ENCODE measurements at places on chromosomes 1 and 21. TPM values are rescaled to one million over a fixed set of nuclear protein-coding genes. Genes with fewer than 3 reads are reported as not detected.

GRCh38 chr1:82697965-82698364 is 897.2 kb downstream of the ADGRL2 start:
- no peak for DNase-seq
- no peaks in the 10 kb centered on the region for H3K4me1 ChIP-seq
- H3K4me3 ChIP-seq, result no peak overlapping the region
- H3K36me3 ChIP-seq, result no peaks in the 10 kb centered on the region

SPOCD1 gene
- total RNA-seq, result not detected

DNA sequence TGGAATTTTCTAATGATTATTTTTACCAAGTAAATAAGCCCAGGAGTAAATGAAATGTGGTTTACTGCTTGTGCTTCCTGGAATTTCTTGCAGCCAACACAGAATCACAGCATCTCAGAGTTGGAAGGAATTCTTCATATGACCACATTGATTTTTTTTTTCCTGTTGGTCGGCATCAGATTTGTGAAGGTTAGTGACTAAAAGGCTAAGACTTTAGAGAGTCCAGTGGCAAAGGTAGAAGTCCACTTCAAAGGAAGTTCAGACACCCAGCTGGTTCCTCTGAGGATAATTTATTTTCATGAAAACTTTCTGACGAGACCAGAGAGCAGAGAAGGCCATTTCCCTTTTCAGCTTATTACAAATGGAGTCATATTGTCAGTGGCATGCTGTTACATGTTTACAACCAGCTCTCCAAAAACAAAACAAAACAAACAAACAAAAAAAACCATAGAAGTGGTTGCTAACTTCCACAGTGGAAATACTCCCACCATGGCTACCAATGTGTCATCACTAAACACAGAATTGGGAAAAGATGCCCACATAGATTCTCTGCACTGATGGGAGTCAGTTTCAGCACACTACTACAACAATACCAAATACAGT is 77.2 kb upstream of the CDC42BPA start:
- DNase-seq, result no peak
- H3K27ac ChIP-seq, result no peak overlapping the region
- no peaks in the 10 kb centered on the region for H3K27me3 ChIP-seq
- H3K36me3 ChIP-seq, result no peaks in the 10 kb centered on the region
- no peaks in the 10 kb centered on the region for H3K4me1 ChIP-seq

- no peak for DNase-seq
- no peak overlapping the region for H3K27ac ChIP-seq
Measured at GRCh38 chr1:211648980-211649934, 26.2 kb downstream of the NEK2 start.

DNA sequence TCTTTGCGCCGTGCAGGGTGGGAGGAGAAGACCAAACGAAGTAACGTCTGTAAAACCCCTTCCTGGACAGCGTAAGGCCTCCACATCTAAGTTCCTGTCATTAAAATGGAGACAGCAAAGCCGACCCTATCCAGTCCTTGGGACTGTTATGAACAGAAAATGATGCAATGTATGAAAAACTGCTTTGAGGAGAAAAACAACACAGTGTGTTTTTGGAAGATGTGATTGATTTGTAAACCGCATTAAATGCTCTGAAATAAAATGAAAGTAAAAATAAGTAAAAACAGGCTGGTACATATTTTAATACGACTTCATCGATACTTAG is 827 bp upstream of the URB1 start:
- peak overlapping the region; percentile 87 for H3K4me3 ChIP-seq
- H3K27ac ChIP-seq, result peak overlapping the region; percentile 83
- DNase-seq, result no peak

CBS gene
- 22.3 TPM for total RNA-seq

DNA sequence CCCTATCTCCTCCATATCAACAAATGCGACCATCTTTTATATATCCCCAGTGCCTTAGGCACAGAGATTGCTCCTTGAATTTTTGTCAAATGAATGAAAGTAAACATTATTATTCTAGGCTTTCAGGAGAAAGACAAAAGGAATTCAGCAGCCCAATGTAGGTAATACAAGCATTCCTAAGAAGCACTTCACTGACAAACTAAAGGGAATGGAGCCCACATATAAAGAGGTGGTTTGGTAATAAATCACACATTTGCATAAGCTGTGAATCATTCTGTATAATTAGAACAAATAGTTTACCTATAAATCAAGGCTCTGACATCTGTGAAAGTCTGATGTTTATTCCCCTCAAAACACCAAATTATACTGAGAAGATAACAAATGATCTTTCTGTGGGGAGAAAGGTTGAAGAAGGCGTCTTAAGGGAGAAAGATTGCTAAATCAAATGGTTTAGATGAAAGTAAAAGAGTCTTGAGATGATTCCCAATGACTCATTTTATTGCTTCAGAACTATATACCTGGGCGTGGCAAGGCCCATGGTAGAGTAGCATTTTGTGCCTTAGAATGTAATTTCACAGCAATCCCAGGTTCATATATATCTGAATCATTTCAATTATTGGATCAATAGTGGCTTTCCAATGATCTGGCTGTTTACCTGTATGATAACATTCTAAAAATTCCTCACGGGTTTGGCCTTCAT is 558.1 kb downstream of the AGBL4 start:
- no peak for DNase-seq
- no peak overlapping the region for H3K4me3 ChIP-seq
- no peaks in the 10 kb centered on the region for H3K36me3 ChIP-seq

SPRR2B gene
- not detected for total RNA-seq

CD52 gene
- 499 TPM for total RNA-seq

AIM2 gene
- 46.5 TPM for total RNA-seq

DNA sequence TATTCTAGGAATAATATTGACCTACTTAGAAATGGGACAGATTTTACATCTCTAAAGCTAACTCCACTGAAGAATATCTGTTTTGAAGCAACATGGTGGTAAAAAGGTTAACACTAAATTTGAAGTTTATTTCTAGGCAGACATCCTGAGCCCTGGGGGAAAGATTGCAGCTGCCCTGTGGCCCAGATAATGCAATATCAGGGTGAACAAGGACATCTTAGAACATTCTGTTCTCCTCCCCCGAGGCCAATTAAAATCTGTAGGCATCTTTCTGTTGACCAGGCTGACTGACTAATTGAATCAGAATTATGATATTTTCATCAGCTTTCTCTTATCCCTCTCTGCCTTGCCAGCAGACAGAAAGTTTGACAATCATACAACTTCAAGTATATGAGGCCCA is 149.8 kb upstream of the DUSP10 start:
- peaks cover 17% of the 10 kb centered on the region for H3K4me1 ChIP-seq
- H3K27ac ChIP-seq, result no peak overlapping the region
- H3K4me3 ChIP-seq, result no peak overlapping the region

DNA sequence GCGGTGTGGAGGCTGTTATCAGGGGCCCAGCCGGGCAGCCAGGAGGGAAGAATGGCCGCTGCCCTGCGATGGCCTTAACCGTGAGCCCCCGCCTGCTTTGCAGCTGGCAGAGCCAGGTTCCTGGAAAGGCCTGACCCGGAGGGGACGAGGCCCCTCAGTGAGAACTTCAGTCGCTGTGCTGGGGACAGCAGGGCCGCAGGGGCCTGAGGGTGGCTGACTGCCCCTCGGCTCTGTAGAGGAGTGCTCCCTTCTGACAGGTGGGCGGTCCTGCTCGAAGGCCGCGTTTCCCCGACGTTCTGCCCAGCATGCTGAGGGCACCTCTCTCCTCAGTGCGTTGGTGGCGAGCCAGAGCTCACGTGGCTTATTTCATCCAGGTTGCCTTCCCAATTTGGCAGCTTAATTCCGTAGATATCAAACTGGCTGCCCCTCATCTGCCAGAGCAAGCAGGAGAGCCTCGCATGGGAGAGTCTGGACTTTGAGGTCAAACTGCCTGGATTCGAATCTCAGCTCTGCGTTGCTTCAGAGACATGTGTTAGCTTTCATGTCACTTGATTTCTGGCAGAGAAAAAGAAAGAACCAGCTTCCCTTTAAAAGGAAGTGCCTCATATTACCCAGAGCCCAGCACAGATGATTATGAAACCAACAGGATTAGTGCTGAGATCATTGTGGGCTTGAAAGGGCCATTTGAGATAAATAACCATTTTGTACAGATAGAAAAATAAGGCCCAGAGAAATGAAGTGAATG is 239.8 kb downstream of the SDCCAG8 start:
- no peak for DNase-seq
- H3K27ac ChIP-seq, result no peak overlapping the region
- peaks cover 13% of the 10 kb centered on the region for H3K4me1 ChIP-seq
- peaks cover 21% of the 10 kb centered on the region for H3K36me3 ChIP-seq

GRCh38 chr1:160768295-160768657 is 27.7 kb upstream of the LY9 start:
- peaks cover 40% of the 10 kb centered on the region for H3K4me1 ChIP-seq
- H3K27ac ChIP-seq, result peak overlapping the region; percentile 87
- H3K36me3 ChIP-seq, result peaks cover 3% of the 10 kb centered on the region

GRCh38 chr1:32724678-32725614 is 22.4 kb upstream of the SYNC start:
- no peak overlapping the region for H3K27ac ChIP-seq
- H3K4me1 ChIP-seq, result no peaks in the 10 kb centered on the region
- no peak for DNase-seq

- peak overlapping the region; percentile 13 for H3K27ac ChIP-seq
- peaks cover 33% of the 10 kb centered on the region for H3K4me1 ChIP-seq
- no peak overlapping the region for H3K4me3 ChIP-seq
Measured at GRCh38 chr1:59150577-59151386, 146.1 kb upstream of the FGGY start.

GRCh38 chr1:214967865-214968575 is 114.5 kb upstream of the KCNK2 start:
- no peak for DNase-seq
- no peaks in the 10 kb centered on the region for H3K4me1 ChIP-seq
- H3K27me3 ChIP-seq, result no peaks in the 10 kb centered on the region
- no peak overlapping the region for H3K4me3 ChIP-seq
- H3K36me3 ChIP-seq, result no peaks in the 10 kb centered on the region

- H3K4me3 ChIP-seq, result no peak overlapping the region
- H3K27me3 ChIP-seq, result no peaks in the 10 kb centered on the region
- H3K27ac ChIP-seq, result no peak overlapping the region
- H3K36me3 ChIP-seq, result no peaks in the 10 kb centered on the region
Measured at GRCh38 chr1:2975466-2976179, 45.6 kb upstream of the ACTRT2 start.

SYDE2 gene
- total RNA-seq, result 0.38 TPM

ADCY10 gene
- 0.20 TPM for total RNA-seq

- DNase-seq, result no peak
Measured at GRCh38 chr1:172344444-172344843, 76.0 kb upstream of the C1orf105 start.

- H3K27ac ChIP-seq, result no peak overlapping the region
- no peaks in the 10 kb centered on the region for H3K36me3 ChIP-seq
- no peak for DNase-seq
- H3K4me3 ChIP-seq, result no peak overlapping the region
Measured at GRCh38 chr1:180542113-180542837, 16.5 kb upstream of the OVAAL start.

PLA2G5 gene
- total RNA-seq, result not detected

RORC gene
- not detected for total RNA-seq

- H3K4me1 ChIP-seq, result peaks cover 3% of the 10 kb centered on the region
- no peak overlapping the region for H3K27ac ChIP-seq
- no peaks in the 10 kb centered on the region for H3K36me3 ChIP-seq
- peaks cover 13% of the 10 kb centered on the region for H3K27me3 ChIP-seq
Measured at GRCh38 chr1:14887764-14888350, 265.7 kb upstream of the TMEM51 start.

GRCh38 chr1:32470431-32470830 is 5.6 kb downstream of the ZBTB8B start:
- peaks cover 33% of the 10 kb centered on the region for H3K27me3 ChIP-seq
- H3K27ac ChIP-seq, result no peak overlapping the region
- DNase-seq, result no peak
- peaks cover 5% of the 10 kb centered on the region for H3K4me1 ChIP-seq

DNA sequence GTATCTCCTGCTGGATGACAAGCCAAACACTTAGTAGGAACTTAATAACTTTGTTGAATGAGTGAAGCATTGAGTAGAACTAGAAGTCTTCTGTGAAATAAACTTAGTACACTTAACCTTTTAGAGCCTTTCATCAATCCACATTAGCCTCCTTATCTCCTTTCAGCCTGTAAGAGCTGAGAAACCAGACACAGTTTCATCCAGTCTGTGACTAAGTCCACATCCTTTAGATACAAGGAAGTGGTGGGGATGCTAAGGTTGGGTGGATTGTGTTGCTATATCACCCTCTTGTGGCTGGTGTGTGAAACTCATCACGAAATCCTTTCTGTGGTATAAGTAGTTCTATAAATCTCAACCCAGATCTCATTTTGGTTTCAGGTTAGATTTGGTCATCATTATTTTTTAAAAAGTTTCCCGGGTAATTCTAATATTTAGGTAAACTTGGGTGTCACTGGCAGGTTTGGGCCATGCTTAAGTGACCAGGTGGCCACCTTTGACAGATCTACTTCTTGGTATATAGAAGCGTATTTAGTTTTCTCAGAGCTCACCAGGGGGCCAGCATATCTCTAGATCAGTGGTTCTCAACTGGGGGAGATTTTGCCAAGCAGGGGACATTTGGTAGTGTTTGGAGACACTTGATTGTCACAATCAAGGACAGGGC is 27.8 kb upstream of the CD84 start:
- peaks cover 63% of the 10 kb centered on the region for H3K36me3 ChIP-seq

GRCh38 chr1:56557746-56558145 is 21.6 kb downstream of the PLPP3 start:
- DNase-seq, result no peak
- H3K36me3 ChIP-seq, result no peaks in the 10 kb centered on the region
- peaks cover 13% of the 10 kb centered on the region for H3K4me1 ChIP-seq
- no peaks in the 10 kb centered on the region for H3K27me3 ChIP-seq

DNA sequence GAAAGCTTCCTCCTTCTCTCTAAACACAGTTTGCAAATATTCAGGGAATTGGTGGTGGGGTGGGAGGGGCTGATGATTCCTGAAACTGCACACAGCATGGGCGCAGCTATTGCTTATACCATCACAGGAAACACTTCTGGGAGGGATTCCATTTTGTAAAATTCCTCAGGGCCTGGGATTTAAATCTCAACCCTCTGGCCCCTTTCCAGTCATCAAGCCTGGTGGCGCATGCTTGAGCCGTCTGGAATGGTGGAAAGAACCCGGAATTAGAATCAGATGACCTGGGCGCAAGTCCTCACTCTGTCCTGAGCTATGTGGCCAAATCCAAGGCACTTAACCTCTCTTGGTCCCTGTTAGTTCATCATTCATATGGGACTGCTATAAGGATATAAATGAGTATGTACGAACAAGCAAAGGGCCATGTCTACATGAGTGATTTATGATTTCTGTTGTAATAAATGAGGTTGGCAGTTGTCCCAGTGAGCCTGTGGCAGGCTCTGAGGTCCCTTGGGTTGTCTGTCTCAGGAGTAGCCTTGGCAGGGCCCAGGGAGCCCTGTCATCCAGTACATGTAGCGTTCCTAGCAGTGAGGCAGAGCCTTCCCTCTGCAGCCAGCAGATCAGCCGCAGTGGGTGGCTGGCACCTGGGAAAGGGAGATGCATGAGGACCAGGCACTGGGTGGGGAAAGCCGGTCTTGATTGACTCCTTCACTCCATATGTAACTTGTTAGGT is 72.0 kb downstream of the MAN1C1 start:
- no peaks in the 10 kb centered on the region for H3K4me1 ChIP-seq
- H3K4me3 ChIP-seq, result no peak overlapping the region
- no peak for DNase-seq
- H3K27ac ChIP-seq, result no peak overlapping the region
- peaks cover 3% of the 10 kb centered on the region for H3K27me3 ChIP-seq

FAM72C gene
- total RNA-seq, result 0.49 TPM

GRCh38 chr1:153805886-153806719 is 30.9 kb downstream of the SLC27A3 start:
- H3K4me3 ChIP-seq, result peak overlapping the region; percentile 42
- H3K27me3 ChIP-seq, result no peaks in the 10 kb centered on the region
- peaks cover 51% of the 10 kb centered on the region for H3K36me3 ChIP-seq

- peaks cover under 1% of the 10 kb centered on the region for H3K27me3 ChIP-seq
- no peak for DNase-seq
- no peak overlapping the region for H3K4me3 ChIP-seq
- peaks cover 11% of the 10 kb centered on the region for H3K4me1 ChIP-seq
Measured at GRCh38 chr1:178418284-178418955, 78.3 kb downstream of the CLEC20A start.
